ENCODE measurements at places on chromosomes 7 and 10. TPM values are rescaled to one million over a fixed set of nuclear protein-coding genes. Genes with fewer than 3 reads are reported as not detected.

DNA sequence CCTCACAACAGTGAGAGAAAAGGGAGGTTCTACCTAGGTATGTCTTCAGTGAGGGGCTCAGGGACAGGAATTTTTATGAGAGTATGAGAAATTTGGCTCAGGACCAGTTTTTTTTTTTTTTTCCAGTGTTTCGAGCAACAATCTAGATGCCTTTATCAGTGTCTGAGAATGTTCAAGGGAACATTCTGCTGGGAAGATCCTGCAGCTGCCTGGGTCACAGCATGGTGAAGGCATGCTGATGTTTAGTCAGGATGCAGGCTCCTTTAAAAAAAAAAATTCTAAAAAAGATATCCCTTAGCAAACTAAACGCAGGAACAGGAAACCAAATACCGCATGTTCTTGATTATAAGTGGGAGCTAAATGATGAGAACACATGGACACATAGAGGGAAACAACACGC lies 31.0 kb downstream of the SBDS start:
- ATAC-seq: no peak

- no peak for ATAC-seq
Observed at GRCh38 chr10:118955951-118956801, 73.3 kb upstream of the NANOS1 start.

GRCh38 chr7:39534599-39534998 lies 31.6 kb upstream of the YAE1 start:
- no peak for ATAC-seq

DNA sequence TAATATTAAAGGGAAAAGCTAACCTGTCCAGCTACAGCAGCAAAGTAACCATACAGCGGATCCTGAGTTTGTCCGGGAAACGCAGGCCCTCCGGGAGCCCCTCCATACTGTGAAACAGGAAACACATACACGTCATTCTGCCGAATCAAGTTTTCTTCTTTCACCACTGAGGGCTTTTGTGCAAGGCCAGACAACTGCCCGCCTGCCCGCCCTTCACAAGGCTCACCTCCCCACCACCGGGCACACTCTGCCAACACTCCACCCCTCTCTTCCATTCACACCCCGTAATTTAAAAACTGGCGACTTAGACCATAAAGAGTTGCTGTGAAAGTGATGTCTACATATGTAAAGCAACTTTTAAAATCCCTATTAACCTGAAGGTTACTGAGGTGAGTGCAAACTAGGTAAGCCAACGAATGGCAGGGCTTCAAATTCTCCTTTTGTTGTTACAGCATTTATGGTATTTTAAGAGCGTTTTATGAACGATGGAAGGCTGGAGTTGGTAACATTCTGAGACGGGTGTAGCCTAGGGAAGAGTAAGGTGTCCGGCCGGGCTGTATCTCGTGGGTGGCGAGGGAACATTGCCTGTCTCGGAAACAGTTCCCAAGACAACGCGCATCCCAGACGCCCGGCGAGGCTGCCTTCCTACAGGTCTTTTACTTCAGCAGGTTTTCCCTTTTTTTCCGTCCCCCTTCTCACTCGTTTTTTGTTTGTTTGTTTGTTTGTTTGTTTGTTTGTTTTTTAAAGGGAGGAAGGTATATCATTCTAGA lies 817 bp downstream of the SRI start:
- peak; percentile 57 for ATAC-seq

DNA sequence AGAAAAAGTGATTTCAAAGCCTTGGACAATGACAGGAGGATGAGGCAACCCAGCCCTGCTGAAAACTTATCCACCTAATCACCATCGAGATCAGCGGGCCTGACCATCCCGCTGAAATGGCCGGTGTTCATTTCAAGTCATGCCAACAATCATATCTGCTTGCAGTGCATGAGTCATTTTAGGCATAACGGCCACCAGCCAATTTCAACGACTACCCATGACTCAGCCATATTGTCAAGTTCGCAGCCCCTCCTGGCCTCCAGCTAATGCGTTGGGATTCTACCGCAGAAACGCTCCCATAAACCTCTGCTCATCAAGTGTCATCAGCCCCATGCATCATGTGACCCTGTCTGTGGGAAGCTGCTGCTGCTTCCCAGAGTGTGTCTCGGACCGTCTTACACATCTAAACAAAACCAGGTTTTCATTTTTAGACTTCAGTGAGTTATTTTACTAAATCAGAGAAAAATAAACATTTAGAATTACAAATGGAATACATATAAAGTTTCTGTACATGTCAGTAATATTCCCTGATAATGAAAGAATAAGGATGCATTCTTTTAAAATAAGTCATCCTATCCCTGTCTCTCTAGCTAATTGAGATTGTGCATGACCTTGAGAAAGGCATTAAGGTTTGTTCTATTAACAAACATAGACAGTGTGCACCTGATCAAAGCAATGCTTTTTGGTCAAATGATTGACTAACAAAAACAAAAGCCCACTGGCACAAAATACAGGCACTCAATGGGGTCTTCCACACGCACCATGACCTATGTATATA lies 188.9 kb downstream of the ADAM12 start:
- no peak for ATAC-seq

DNA sequence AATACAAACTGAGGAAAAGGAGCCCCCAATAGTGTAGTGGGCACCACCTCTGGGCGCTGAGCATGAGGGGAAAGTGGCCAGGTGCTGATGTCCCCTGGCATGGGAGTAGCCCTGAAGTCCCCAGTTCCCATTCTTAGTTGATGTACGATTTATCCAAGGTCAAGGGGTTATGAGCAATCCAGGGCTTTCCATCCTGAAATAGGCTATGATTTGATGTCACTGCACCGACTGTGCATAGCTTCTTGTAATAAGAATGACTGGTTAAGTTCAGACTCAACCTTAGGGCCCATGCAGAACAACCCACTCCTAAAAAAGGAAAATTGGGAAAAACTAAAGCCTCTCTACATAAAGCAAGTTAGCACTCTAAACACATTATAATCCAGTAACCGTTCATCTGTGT lies 4.4 kb downstream of the FRAT1 start:
- ATAC-seq: no peak

- ATAC-seq: no peak
Observed at GRCh38 chr7:2943851-2944601, 99.6 kb downstream of the CARD11 start.

GRCh38 chr10:119153661-119154060 lies 11.9 kb downstream of the SFXN4 start:
- ATAC-seq: no peak

- ATAC-seq: peak; percentile 79
Observed at GRCh38 chr7:18873734-18874336, 243.6 kb downstream of the TWIST1 start.

MYO3A gene
- 2.7 TPM for total RNA-seq

ARHGEF35 gene
- 0.58 TPM for total RNA-seq

GNAT3 gene
- not detected for total RNA-seq

GNAI1 gene
- total RNA-seq: 30.6 TPM

Measured in motor neuron (in vitro differentiated cells).